NB4 (cell line): ENCODE measurements at places on chromosomes 11 and 22.

- DNase-seq = no peak
Measured at GRCh38 chr22:30673136-30673535, 5.5 kb upstream of the DUSP18 start.

- DNase-seq = peak; percentile 33
Measured at GRCh38 chr22:48098243-48098920, 1335.9 kb downstream of the TBC1D22A start.

- no peak for DNase-seq
Measured at GRCh38 chr11:124172101-124172500, 11.0 kb upstream of the OR10D3 start.

- peak; percentile 6 for DNase-seq
Measured at GRCh38 chr22:48896766-48897644, 930.7 kb downstream of the BRD1 start.

DNA sequence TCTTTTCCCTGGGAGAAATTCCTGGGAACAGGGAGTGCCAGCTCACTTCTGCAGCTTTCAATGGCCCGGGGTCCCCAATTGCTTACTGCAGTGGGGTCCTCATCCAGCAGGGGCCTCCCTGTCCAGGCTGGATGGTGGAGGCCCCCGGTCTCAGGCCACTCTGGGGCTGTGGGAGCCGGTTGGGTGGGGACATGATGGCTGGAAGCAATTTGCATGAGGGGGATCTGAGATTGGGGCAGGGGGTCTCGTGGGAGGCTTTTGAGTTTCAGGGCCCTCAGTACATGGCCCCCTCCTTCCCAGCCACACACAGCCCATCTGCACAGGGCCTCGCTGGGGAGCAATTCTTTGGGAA, 25.2 kb downstream of the MRGPRD start:
- DNase-seq = no peak
